ENCODE measurements at places on chromosomes 1 and 21. TPM values are rescaled to one million over a fixed set of nuclear protein-coding genes. Genes with fewer than 3 reads are reported as not detected.

TMEM200B gene
- 1.1 TPM for total RNA-seq

NBPF6 gene
- not detected for total RNA-seq

ZNF687 gene
- total RNA-seq = 27.2 TPM

LIX1L gene
- total RNA-seq = 44.9 TPM

LCE1C gene
- total RNA-seq = not detected

RAB29 gene
- 29.4 TPM for total RNA-seq

DRAXIN gene
- 0.04 TPM for total RNA-seq

PRR9 gene
- total RNA-seq = not detected

RHOU gene
- 1.2 TPM for total RNA-seq

- peaks cover 32% of the 10 kb centered on the region for H3K27me3 ChIP-seq
- no peak overlapping the region for H3K27ac ChIP-seq
- no peaks in the 10 kb centered on the region for H3K36me3 ChIP-seq
- no peaks in the 10 kb centered on the region for H3K4me1 ChIP-seq
- no peak overlapping the region for H3K4me3 ChIP-seq
These were observed 36.6 kb upstream of the WNT2B start for GRCh38 chr1:112472142-112472541.

- H3K36me3 ChIP-seq = peaks cover 32% of the 10 kb centered on the region
- H3K27me3 ChIP-seq = no peaks in the 10 kb centered on the region
- peak overlapping the region; percentile 87 for H3K27ac ChIP-seq
- DNase-seq = peak; percentile 56
- peaks cover 32% of the 10 kb centered on the region for H3K4me1 ChIP-seq
These were observed 1.4 kb downstream of the EIF4G3 start for GRCh38 chr1:21175324-21175669.

- no peak for DNase-seq
- no peaks in the 10 kb centered on the region for H3K27me3 ChIP-seq
- no peak overlapping the region for H3K27ac ChIP-seq
- no peaks in the 10 kb centered on the region for H3K4me1 ChIP-seq
These were observed 14.1 kb downstream of the DNASE2B start for GRCh38 chr1:84412316-84412942.

DNA sequence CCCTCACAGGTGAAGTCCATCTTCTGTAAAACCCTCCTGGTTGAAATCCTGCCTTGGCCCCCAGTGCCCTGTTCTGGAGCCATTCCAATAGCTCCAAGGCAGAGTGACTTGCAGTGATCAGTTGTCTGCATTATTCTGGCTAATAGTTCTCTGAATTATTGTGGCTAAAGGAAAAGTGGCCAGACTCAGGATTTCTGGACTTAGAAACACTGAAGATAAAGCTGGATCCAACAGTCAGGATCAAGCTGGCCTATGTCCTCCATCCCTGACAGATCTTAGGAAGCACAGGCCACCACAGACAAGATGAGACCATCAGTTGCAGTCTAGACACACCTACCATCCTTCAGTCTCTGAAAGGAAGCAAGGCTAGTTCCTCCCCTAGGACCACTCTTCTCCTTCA, 801 bp upstream of the C2CD4D start:
- peak overlapping the region; percentile 86 for H3K27ac ChIP-seq
- H3K4me3 ChIP-seq = peak overlapping the region; percentile 72
- H3K27me3 ChIP-seq = no peaks in the 10 kb centered on the region
- peaks cover 21% of the 10 kb centered on the region for H3K36me3 ChIP-seq
- H3K4me1 ChIP-seq = peaks cover 33% of the 10 kb centered on the region

- H3K4me3 ChIP-seq = no peak overlapping the region
- H3K4me1 ChIP-seq = peaks cover 8% of the 10 kb centered on the region
- no peaks in the 10 kb centered on the region for H3K36me3 ChIP-seq
- no peaks in the 10 kb centered on the region for H3K27me3 ChIP-seq
- no peak for DNase-seq
These were observed 120.6 kb downstream of the SLC45A1 start for GRCh38 chr1:8438489-8438888.

DNA sequence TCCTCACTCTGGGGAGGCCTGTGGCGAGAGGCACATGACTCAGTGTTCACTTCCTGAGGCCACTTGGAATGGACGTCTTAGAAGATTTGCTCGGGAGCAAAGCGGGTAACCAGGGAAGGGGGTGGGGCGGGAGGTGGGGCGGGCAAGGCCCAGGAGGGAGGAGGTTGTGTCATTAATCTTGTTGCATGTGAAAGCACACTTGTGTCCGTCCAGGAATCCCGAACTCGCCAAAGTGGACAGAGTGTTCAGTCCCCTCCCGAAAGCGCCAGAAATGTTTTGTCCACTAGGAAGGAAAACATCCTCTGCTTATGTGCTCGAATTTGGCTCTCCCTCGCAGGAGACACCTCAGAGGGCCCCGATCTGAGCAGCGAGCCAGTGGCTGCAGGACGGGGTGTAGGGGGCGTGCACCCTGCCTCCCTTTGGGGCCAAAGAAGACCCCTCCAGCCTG, 84.2 kb downstream of the SPSB1 start:
- no peak overlapping the region for H3K27ac ChIP-seq
- no peaks in the 10 kb centered on the region for H3K27me3 ChIP-seq
- DNase-seq = no peak
- no peak overlapping the region for H3K4me3 ChIP-seq
- no peaks in the 10 kb centered on the region for H3K36me3 ChIP-seq

DNA sequence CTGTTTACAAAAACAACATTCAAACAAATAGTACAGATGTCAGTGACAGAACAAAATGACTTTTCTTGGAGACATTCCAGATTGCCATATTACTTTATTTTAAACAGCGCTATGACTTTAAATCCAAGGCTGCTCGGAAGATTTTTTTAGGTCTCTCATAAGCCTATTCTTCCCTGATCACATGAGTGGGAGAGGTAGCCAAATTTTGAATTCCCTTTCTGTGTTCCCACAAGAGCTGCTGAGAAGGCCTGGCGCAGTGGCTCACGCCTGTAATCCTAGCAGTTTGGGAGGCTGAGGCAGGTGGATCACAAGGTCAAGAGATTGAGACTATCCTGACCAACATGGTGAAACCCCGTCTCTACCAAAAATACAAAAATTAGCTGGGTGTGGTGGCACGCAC, 53.7 kb downstream of the SLC35A3 start:
- no peak overlapping the region for H3K27ac ChIP-seq
- H3K27me3 ChIP-seq = no peaks in the 10 kb centered on the region
- H3K4me1 ChIP-seq = peaks cover 3% of the 10 kb centered on the region

DNA sequence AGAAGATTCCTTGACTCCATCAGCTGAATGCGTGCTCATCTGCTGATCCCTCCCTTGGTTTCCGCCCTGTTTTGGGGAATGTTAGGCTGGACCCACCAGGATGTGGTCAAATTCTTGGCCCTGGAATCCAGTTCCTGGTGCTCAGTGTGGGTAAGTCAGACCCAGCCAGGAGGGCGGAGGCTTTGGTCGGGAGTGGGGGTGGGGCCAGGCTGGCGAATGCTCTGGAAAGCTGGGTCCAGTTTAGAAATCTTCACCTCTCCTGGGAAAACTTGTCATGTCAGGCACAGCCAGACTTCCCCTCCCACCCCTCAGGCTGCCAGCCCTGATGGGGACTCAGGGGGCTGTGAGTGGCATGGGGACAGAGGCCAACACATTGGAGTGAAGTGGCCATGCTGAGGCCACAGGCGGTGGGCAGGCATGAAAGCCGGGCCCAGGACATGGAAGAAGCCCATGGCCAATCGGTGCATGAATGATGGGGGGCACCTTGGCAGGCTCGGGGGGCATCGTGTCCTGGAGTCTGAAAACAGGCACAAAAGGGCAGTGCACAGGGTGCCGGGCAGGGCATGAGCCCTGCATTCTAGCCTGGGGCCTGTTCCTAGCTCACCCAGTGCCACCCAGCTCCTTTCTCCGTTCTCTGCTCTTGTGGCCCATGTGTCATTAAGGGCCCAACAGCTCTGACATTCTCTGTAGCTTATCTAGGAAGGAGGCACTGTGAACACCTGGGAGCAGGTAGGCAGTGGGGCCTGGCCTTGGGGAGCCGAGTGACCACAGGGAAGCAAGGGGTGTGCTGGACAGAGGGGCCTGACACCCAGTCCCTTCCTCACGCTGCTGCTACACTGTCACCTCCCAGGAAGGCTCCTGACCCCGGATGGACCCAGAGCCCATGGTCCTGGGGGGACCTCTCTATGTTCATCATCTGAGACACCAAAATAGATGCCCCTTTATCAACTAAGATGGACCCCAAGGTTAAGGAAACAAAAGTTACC, 14.6 kb upstream of the PADI1 start:
- peaks cover 15% of the 10 kb centered on the region for H3K4me1 ChIP-seq
- no peak overlapping the region for H3K4me3 ChIP-seq
- H3K27me3 ChIP-seq = peaks cover 1% of the 10 kb centered on the region
- H3K36me3 ChIP-seq = peaks cover 2% of the 10 kb centered on the region
- no peak overlapping the region for H3K27ac ChIP-seq

DNA sequence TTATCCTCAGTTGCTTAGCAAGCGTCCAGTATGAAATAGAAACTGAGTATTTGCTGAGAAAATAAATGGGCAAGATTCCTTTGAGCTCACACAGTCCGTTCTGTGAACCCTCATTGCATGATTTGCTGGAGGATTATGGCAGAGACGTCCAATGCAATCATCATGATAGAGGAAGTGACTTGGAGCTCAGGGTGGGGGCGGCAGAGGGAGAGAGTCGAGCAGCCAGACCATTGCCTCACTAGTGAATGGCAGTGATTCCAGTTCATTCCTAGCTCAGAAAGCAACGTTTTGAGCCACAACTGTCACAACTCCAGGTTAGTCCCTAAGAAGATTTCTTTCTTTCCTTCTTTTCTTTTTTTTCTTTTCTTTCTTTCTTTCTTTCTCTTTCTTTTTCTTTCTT, 27.5 kb upstream of the COL9A2 start:
- peak overlapping the region; percentile 79 for H3K27ac ChIP-seq
- H3K4me1 ChIP-seq = peaks cover 49% of the 10 kb centered on the region
- DNase-seq = peak; percentile 60
- no peaks in the 10 kb centered on the region for H3K27me3 ChIP-seq
- H3K36me3 ChIP-seq = no peaks in the 10 kb centered on the region

DNA sequence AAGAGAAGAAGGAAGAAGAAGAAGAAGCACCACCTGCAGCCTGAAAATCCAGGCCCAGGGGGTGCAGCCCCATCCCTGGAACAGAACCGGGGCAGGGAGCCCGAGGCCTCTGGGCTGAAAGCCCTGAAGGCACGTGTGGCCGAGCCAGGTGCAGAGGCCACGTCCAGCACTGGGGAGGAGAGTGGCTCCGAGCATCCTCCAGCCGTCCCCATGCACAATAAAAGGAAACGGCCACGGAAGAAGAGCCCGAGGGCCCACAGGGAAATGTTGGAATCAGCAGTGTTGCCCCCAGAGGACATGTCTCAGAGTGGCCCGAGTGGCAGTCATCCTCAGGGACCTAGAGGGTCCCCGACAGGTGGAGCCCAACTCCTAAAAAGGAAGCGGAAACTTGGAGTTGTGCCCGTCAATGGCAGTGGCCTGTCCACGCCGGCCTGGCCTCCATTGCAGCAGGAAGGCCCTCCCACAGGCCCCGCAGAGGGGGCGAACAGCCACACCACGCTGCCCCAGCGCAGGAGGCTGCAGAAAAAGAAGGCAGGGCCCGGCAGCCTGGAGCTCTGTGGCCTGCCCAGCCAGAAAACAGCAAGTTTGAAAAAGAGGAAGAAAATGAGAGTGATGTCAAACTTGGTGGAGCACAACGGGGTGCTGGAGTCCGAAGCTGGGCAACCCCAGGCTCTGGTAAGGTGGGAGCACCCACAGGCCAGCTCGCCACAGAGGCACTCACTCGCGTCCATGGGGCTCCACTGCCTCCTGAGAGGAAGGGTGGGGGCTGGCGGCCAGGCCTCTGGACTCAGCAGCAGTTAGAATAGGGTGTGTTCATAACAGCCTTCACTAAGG, 28.4 kb downstream of the RRP1B start:
- no peak overlapping the region for H3K4me3 ChIP-seq
- H3K27ac ChIP-seq = no peak overlapping the region
- H3K4me1 ChIP-seq = no peaks in the 10 kb centered on the region
- H3K27me3 ChIP-seq = no peaks in the 10 kb centered on the region

DNA sequence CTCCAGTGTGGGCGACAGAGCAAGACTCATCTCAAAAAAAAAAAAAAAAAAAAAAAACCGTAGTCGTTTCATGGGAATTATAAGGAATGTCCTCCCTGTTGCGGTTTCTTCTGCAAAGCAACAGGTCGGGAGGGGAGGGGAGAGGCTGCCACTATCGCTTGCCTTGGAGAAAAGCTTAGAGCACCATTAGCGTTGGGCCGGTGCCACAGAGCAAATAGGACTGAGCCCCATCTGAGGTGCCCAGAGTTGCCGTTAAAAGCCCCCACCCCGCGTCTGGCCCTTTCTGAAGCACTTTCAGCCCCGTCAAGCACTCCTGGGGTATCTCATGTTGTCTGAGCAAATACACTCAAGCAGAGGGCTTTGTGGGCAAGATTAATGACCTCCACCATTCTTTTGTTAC, 2.2 kb downstream of the RIPPLY3 start:
- H3K27me3 ChIP-seq = peaks cover 35% of the 10 kb centered on the region
- DNase-seq = no peak
- no peak overlapping the region for H3K27ac ChIP-seq
- H3K36me3 ChIP-seq = no peaks in the 10 kb centered on the region
- H3K4me1 ChIP-seq = peaks cover 13% of the 10 kb centered on the region

DNA sequence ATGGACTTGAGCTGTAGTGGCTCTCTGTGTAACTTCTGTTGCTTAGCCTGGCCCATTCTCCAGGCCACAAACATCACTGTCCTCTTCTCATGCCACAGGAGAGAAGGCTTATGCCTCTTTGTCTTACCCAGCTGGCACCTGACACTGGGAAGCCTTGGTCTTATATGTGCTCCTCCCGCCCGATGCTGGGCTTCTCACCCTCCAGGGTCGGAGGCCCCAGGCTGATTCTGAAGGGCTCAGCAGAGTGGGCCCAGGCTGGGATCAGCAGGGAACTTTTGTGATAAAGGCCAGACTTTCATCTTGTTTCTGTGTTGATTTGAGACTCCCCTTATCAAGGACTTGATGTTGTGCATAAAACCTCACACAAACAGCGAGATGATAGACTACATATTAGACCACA, 29.8 kb downstream of the TRPM2 start:
- no peak overlapping the region for H3K27ac ChIP-seq
- H3K36me3 ChIP-seq = peaks cover 3% of the 10 kb centered on the region
- DNase-seq = no peak
- H3K27me3 ChIP-seq = no peaks in the 10 kb centered on the region
- no peaks in the 10 kb centered on the region for H3K4me1 ChIP-seq
- H3K4me3 ChIP-seq = no peak overlapping the region

DNA sequence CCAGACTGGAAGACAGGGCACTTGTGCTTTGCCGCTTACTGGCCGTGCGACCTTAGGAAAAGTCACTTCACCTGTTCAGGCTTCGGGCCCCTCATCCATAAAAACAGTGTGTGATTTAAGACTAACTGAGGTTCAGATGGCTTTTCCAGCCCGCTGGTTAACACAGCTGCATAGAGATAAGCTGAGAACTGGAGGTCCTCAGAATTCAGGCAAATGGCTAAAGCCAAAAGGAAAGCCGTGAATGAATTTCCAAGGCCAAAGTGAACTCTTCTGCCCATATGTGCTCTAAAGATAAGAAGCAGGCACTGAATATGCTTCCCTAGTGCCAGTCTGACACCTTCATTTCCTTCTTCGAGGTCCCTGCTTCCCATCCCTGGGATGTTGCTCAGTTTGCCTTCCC, 23.5 kb upstream of the SARS1 start:
- H3K36me3 ChIP-seq = no peaks in the 10 kb centered on the region
- H3K27ac ChIP-seq = no peak overlapping the region
- DNase-seq = no peak
- H3K27me3 ChIP-seq = no peaks in the 10 kb centered on the region
- H3K4me1 ChIP-seq = no peaks in the 10 kb centered on the region

Measured in activated CD4-positive, alpha-beta T cell treated with anti-CD3 and anti-CD28 coated beads for 36 hours (primary cell).